ENCODE measurements at places on chromosomes 1 and 21.

DNA sequence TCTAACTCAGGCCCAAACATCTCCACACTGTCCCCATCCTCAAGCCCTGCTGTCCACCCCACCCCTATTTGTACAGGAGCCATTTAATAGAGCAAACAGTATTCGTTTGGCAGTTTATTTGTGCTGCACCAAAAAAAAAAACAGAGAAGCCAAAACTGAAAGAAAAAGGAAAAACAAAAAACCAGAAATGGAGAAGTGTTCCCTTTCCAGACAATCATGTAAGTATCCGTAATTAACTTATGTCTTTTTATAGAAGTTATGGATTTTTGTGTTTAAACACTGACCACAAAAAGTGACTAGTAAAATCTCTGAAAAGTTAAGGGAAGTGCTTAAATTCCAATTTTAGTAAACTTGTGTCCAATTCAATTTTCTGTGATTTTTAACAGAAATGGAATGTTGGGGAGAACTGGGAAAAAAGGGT lies 40.4 kb upstream of the ZBTB18 start:
- DNase-seq: no peak

DNA sequence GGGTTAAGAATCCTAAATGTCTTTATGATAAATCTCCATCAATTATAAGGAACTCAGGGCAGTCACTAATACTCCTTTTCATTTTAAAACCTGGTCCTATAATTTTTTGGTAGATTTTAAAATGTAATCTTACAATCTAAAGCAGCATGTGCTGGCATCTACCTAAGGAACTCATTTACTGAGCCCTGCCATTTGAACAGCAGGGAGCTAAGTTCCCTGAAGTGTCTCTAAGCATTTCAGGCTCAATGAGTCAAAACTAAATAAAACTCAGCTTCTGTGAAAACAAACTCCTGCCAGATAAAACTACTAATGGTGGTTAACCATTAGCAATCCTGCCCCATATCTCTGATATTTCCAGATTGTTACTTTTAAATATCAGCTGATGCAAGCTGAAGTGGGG lies 1371.8 kb upstream of the PRMT6 start:
- no peak for DNase-seq

- DNase-seq: no peak
These were observed 27.6 kb downstream of the IPP start for GRCh38 chr1:45722809-45723208.

DNA sequence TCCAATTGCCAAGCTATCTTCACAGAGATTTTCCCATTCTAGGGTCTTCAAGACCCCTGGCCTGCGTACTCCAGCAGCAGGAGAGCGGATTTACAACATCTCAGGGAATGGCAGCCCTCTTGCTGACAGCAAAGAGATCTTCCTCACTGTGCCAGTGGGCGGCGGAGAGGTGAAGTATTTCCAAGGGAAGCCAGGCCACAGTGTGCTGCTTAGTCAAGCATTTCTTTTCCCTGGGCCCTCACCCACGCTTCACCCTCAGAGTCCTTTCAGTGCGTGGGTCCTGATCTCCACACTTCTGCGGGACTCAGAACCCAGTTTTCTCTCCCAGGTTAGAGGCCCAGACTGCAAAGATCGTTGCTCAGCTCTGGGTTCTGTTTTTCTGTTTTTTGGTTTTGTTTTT lies 13.1 kb downstream of the CDCA8 start:
- no peak for DNase-seq

Measured in LNCaP clone FGC (cell line).